ENCODE measurements at places on chromosomes 2 and 18.
A peak's percentile ranks its signal among the peaks of the same experiment; 100 is the strongest.

- DNase-seq = no peak
Observed at GRCh38 chr2:101064868-101065549, 62.9 kb downstream of the RPL31 start.

GRCh38 chr2:41989501-41990180, 58.2 kb upstream of the PKDCC start:
- DNase-seq = no peak

DNA sequence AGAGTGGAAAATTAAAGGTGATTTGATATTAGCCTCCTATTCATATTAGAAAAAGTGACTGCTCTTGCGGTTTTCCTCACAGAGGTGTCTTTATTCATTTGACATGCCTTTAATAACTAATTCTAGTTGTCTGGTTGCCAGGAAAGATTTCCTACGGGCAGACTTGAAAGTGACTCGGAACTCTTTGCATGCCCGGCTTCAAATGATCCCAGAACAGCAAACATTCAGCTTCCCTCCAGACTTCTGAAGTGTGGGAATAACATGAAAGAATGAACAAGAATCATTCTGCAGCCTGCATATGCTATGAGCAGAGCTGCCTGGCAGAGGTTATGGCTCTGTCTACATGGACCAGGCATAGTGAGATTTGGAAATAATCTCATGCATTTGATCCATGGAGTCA, 89.6 kb upstream of the PKDCC start:
- no peak for DNase-seq

- no peak for DNase-seq
Observed at GRCh38 chr18:55420665-55421307, 167.2 kb downstream of the TCF4 start.

DNA sequence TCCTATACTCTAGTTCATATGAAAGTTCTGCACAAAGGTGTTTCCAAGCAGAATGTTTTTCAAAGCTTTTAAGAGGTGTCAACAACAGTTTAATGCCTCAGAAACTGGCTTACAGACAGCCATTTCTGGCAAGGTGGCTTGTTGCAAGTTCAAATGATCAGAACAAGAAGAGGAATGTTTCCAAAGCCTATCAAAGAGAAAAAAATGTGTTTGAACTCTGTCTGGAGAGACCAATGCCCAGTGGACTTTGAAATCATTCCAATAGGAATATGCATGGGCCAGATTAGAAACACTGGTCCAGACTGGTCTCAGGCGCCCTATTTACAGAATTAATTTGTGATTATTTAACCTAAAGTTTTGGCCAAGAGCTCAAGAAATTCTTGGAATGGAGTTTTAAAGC, 106.2 kb downstream of the CPS1 start:
- DNase-seq = no peak

DNA sequence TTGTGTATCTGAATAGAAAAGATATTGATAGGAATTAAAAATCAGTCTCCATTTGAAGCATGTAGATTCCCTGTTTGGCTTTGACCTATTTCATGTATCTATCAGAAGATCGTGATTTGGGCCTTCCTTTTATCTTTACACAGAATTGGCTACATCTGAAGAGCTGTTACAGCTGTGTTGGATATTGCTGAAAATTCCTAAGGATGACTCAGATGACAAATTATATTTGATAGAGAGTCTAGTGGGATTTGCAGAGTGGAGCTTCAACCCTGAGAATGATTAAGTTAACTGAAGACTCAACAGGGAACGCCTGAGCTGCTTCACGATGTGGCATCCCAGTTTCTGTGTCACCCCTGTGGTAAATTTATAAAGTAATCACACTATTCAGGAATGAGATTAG, 4.9 kb upstream of the COL3A1 start:
- DNase-seq = no peak

GRCh38 chr2:44974064-44974715, 32.7 kb downstream of the SIX3 start:
- DNase-seq = peak; percentile 29

DNA sequence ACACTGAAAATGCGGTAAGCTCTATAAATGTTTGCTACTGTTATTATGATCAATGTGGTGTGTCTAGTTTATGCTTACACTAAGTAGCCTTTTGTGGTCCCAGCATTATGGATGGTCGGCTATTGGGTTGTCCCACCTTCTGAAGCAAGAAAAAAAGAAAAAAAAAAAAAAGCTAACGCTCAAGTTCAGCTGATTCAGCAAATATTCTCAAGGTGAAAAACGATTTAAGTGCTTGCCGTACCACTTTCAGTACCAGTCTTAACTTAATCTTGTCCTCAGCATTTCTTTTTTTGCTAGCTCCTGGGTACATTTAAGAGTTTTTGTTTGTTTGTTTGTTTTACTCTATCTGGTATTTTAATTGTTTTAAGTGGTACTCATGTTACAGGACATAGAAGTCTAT, 87.5 kb downstream of the MBD5 start:
- DNase-seq = no peak

DNA sequence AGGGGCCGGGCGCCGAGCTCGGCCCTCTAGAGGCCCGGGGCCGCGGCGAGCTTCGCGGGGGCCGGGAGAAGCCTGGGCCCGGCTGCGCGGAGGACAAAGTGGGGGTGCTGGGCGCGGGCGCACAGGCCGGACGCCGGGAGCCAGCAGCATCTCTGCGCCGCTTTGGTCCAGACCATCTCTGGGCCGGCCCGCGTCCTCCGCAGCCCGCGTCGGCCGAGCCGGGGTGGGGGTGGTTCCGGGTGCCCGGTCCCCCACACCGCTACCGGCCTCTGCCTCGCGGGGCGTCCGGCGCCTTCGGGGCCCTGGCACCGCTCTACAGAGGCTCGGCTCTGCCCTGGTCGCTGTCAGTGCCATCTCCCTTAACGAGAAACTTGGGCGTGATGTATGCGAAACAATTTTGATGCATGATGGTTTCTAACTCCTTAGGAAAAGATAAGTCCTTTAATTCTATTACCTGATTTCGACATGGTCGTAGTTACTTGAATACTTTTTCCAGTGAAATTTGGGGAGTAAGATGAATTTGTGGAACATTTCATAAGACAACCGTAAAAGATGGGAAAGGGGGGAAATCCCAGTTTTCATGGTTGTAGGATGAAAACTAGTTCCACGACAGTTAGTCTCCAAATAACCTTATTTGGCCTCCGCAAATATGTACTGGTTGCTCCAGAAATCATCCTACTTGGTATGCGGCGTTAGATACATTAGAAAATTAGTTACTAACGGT, 562 bp downstream of the TWSG1 start:
- DNase-seq = peak; percentile 54

- DNase-seq = no peak
Observed at GRCh38 chr18:44508474-44508873, 172.2 kb upstream of the SETBP1 start.

DNA sequence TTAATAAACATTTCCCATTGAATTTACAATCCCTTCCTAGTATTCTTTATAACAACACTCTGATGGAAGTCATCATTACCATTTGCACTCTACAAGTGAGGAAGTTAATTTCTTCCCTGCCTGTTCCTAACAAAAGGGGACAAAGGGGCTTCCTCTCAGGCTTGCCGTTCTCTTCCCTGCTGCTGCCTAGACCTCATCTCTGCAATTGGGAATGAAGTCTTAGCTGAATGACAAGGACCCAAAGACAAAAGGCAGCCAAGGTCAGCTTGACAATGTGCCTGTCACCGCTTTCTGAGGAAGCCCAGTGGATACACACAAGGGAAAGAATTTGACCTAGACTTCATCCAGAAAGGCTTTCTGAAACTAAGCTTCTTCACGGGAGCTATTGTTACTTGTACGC, 416.4 kb downstream of the CMPK2 start:
- DNase-seq = no peak

- DNase-seq = no peak
Observed at GRCh38 chr2:150985741-150986140, 275.9 kb downstream of the RBM43 start.
